RPMI7951 (cell line): ENCODE measurements at places on chromosomes 1 and 21.

- no peak for DNase-seq
These were observed 88.4 kb downstream of the ST6GALNAC5 start for GRCh38 chr1:76955652-76956051.

DNA sequence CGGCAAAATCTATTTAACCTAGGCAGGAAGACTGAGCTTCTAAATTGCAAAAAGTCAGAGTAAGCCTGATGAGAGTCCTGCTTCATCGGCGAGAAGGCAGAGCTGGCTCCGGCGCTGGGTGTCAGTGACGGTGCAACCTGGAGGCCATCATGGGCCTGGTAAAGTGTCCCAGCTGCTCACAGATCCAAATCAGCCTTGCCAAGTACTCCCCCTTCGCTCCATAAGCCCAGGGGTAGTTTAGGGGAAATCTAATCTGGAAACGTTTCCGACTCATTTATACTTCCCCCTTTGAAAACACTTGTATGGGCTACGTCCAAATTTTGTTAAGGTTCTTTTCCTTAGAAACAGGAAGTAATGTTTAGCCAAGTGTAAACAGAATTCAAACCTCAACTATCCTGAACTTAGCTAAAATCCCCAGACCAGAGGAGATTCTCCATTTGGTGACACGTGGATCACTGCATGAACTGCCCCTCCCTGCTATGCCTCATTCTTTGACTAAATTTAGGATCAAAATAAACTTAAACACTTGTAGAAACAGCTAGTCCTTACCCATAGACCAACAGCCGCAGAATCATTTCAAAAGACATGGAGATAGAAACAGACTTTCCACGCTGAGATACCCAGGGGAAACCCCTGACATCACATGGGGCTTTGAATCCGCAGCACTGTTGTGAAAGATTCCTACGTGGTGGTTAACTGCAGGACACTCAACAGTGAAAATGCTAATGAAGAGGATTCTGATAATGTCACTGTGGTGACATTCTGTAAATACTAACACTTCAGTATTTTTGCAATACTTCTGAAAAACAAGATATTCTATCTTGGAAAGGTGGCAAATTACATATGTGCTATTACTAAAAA is 172.7 kb downstream of the TGFBR3 start:
- no peak for DNase-seq

GRCh38 chr1:29831500-29832117 is 595.3 kb downstream of the PTPRU start:
- DNase-seq: no peak

DNA sequence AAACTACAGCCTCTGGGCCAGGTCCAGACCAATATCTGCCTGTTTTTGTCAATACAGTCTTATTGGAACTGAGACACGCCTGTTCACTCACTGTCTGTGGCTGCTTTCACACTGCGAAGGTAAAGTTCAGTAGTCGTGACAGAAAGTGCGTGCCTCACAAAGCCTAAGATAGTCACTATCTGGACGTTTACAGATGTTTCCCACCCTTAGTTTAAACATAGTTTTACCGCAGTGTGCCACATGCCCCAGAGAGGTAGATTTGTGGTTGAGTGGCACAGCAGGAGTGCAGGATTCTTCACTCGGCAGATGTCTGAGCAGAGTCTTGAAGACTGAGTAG is 61.9 kb downstream of the NFASC start:
- DNase-seq: no peak
